ENCODE measurements at places on chromosomes 7 and 10.

- no peak for DNase-seq
Measured at GRCh38 chr10:36578306-36578705, 547.1 kb upstream of the ANKRD30A start.

- DNase-seq = no peak
Measured at GRCh38 chr10:60517805-60518204, 128.1 kb upstream of the ANK3 start.

GRCh38 chr7:128876127-128876526, 13.5 kb downstream of the ATP6V1F start:
- DNase-seq = no peak

- peak; percentile 63 for DNase-seq
Measured at GRCh38 chr7:127822822-127823508, 171.0 kb downstream of the SND1 start.

GRCh38 chr10:123778719-123779517, 112.7 kb downstream of the CPXM2 start:
- no peak for DNase-seq

All from Caco-2 (cell line).